Glomerular endothelial cell (primary cell): ENCODE measurements at places on chromosomes 11 and 22. TPM values are rescaled to one million over a fixed set of nuclear protein-coding genes. Genes with fewer than 3 reads are reported as not detected.

Gene JRKL
- 6.2 and 6.8 TPM in 2 replicates for total RNA-seq

Gene POU2AF2
- total RNA-seq = not detected in 2 replicates

Gene OLFML1
- total RNA-seq = not detected in 2 replicates

Gene NLRP6
- not detected in 2 replicates for total RNA-seq

Gene MYEOV
- 1.2 and 1.9 TPM in 2 replicates for total RNA-seq

Gene TMEM25
- total RNA-seq = 23.3 and 30.7 TPM in 2 replicates

Gene MPZL3
- total RNA-seq = 4.1 and 4.7 TPM in 2 replicates

Gene CALCA
- not detected in 2 replicates for total RNA-seq

Gene LRRC74B
- total RNA-seq = not detected in 2 replicates

Gene MMP1
- total RNA-seq = 2,602 and 5,796 TPM in 2 replicates
